Heart right ventricle (tissue), 16 donors: ENCODE measurements at places on chromosomes 5 and 9. TPM values are rescaled to one million over a fixed set of nuclear protein-coding genes. Genes with fewer than 3 reads are reported as not detected.

The CAMK2A gene
- total RNA-seq, result 17.5 TPM

The CATSPER3 gene
- 0.82 TPM for total RNA-seq

The ANXA2R gene
- total RNA-seq, result 1.1 TPM

DNA sequence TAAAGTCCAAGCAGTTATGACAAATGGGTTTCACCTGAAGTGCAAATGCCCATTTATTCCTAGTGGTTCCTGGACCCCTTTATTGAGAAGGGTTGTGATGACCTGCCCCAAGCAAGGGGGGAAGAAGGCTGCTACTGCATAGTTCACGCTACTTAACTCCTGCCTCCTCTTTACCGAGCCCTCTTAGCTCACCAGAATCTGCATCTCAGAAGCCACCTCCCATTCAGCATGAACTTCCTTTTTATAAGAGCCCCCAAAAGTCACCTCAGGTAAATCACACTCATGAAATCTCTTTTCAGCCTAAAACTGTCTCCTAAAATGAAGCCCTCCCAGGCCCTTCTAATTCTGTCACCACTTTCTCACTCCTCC, 26.6 kb upstream of the C9orf72 start:
- DNase-seq, result no peak

DNA sequence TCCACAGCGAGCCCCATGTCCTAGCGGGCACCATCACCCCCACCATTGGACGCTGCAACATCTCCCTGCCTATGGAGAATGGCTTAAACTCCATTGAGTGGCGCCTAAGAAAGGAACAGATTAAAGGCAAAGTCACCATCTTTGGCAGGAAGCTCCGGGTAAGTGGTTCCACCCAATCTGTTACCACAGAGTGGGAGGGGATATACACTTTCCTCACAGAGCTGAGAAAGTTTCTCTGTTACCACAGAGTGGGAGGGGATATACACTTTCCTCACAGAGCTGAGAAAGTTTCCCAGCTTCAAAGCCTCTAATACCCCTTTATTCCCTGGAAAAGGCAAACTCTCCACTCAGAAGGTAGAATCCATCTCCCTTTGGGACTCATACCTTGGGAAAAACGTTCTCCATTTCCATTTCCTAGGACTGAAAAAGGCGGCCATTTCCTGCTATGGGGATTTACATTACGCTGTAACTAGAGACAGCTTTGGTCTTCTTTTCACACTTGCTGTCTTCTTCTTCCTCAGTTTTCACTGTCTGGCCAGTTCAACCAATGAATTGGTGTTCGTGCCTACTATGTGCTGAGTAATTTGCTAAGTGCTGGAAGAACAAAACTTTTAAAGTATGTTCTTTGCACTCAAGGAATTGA, 63.4 kb upstream of the WWC1 start:
- no peak for DNase-seq

The GDF9 gene
- 0.76 TPM for total RNA-seq

GRCh38 chr9:98091735-98092612, 27.0 kb downstream of the TRIM14 start:
- DNase-seq, result no peak

- DNase-seq, result no peak
Observed at GRCh38 chr5:172897481-172898217, 61.6 kb upstream of the RPL26L1 start.

The SLCO6A1 gene
- total RNA-seq, result not detected

- DNase-seq, result no peak
Observed at GRCh38 chr9:82894548-82894947, 168.4 kb downstream of the RASEF start.

GRCh38 chr5:8114597-8115266, 245.8 kb downstream of the MTRR start:
- DNase-seq, result no peak

GRCh38 chr9:125549891-125550885, 156.8 kb downstream of the MAPKAP1 start:
- no peak for DNase-seq
